ENCODE measurements at places on chromosomes 3 and 15.

- no peak for DNase-seq
Measured at GRCh38 chr3:52681596-52681995, 4.1 kb downstream of the PBRM1 start.

DNA sequence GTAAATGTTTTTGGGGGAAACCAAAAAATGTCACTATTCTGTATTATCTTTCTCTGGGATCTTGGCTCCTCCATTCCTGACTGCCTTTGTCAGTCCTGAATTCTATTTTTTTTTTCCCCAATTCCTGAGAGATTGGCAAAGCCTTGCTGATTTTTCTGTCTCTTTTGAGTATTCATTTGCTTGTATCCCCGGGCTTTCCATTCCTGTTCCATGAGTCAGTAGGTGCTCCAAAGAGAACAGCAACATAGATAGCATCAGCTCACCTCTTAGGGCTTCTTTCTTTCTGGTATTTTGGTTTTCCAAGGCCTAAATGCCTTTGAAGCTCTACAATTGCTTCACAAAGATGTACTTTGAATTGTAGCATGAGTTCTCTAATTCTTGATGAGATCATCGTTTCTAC, 271.7 kb upstream of the LRRC3B start:
- DNase-seq, result no peak

GRCh38 chr3:139653582-139653981, 24.2 kb downstream of the NMNAT3 start:
- no peak for DNase-seq

DNA sequence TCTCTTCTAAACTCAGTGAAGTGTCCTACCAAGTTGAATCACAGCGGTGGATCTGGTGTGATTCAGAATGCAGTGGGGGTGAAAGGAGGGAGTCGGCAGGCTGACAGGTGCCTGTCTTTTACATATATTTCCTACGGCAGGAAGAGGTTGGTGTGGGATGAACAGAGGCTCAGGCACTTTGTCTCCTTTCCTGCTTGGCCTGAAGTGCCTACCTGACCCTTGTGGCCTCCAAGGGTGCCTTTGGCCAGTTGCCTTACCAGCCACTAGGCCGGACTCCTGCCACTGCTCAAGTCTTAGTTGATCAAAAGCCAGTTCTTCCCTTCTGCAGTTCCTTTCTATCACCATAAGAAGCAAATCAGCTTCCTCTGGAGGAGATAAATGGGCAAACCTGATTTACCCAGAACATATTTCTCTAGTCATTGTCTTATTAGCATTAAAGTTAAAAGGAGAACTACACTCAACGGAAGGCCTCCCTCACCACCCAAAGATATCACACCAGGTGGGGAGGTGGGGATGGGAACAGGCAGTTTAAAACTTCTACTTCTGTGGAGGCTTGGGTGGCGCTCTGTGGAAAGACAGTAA, 52.1 kb downstream of the CRTC3 start:
- no peak for DNase-seq

- no peak for DNase-seq
Measured at GRCh38 chr3:7340795-7341194, 479.9 kb downstream of the GRM7 start.

DNA sequence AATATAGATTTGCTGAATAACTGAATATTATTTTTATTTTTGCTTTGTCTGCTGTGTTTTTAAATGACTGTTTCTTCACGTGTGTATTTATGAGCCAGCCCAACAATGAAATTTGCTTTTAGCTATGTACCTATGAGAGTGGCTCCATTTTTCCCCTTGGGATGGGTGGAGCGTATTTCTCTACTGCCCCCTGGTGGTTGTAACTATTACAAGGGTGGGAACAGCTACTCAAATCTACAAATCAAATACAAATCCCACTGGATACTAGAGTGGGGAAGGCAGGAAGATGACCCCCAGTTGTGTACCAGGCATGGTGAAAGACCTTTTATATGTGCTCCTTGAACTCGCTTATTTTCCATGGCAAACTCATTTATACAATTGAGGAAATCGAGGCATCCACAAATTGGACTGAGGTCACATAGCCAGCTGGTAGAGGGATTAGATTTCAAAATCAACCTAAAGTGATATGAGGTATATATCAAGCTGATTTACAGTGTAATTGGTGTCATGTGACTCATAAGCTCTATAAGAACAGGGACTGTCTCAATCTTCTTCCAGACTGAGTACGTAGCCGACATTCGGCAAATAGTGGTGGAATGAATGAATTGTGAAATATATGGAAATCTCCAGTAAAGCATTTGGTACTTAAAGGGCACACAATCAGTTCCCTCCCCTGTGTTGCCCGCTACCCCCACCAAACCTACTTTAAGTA, 69.5 kb upstream of the VEPH1 start:
- DNase-seq, result no peak

Data from activated CD8-positive, alpha-beta memory T cell treated with anti-CD3 and anti-CD28 coated beads, Interleukin-2, amount 50 U/mL, for 48 hours (primary cell).